ENCODE measurements at places on chromosomes 1 and 21. TPM values are rescaled to one million over a fixed set of nuclear protein-coding genes. Genes with fewer than 3 reads are reported as not detected.

DNA sequence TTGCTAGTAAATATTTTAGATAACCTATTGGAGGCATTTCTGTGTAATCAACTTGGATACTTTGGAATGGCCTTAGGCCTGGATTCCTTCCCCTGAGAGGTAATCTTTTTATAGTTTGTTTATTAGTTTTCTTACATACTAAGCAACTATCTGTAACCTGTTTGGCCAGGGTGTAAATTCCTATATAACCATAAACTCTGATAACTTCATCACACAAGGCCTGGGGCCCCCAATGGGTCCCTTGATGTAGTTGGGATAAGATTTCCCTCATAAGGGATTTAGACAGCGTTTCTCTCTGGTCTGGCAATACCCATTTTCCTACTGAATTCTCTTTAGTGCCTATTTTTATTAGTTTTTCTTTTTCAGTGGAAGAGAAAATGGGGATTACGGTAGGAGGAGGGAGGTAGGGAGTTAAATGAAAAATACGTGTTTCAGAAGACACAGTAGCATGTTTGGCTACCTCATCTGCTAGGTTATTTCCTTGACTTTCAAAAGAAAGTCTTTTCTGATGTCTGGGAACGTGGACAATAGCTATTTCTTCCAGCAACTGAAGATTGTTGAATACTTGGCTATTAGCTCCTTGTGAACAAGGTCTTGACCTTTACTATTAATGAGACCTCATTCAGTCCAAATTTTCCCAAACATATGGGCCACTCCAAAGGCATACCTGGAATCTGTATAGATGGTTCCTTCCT lies 7.4 kb upstream of the AADACL3 start:
- peaks cover 6% of the 10 kb centered on the region for H3K4me1 ChIP-seq
- no peak overlapping the region for H3K27ac ChIP-seq
- no peak overlapping the region for H3K4me3 ChIP-seq
- DNase-seq = no peak
- H3K36me3 ChIP-seq = no peaks in the 10 kb centered on the region

- no peaks in the 10 kb centered on the region for H3K36me3 ChIP-seq
- peak; percentile 67 for DNase-seq
- peaks cover 27% of the 10 kb centered on the region for H3K4me1 ChIP-seq
- H3K27ac ChIP-seq = peak overlapping the region; percentile 28
- H3K27me3 ChIP-seq = no peaks in the 10 kb centered on the region
These were observed 148.0 kb downstream of the GALNT2 start for GRCh38 chr1:230215031-230215430.

DNA sequence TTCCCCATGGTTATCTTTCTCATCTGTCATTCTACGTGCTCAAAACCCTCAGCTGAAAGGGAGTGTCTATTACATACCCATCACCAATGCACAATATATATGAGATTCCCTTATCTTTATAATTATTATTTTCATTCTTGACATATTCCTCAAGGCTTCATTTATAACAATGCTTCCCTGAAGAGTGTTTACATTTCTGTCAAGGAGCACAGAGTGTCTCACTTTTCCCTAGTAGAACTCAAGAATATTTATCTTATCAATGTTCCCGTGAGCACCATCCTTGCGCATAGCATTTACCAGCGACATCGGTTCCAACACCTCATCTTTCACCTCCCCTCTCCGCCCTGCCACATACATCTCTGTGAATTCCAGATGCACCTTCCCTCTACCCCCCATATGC lies 250.6 kb downstream of the PLA2G4A start:
- H3K36me3 ChIP-seq = no peaks in the 10 kb centered on the region
- no peaks in the 10 kb centered on the region for H3K27me3 ChIP-seq
- DNase-seq = no peak
- no peak overlapping the region for H3K4me3 ChIP-seq
- H3K4me1 ChIP-seq = no peaks in the 10 kb centered on the region

DNA sequence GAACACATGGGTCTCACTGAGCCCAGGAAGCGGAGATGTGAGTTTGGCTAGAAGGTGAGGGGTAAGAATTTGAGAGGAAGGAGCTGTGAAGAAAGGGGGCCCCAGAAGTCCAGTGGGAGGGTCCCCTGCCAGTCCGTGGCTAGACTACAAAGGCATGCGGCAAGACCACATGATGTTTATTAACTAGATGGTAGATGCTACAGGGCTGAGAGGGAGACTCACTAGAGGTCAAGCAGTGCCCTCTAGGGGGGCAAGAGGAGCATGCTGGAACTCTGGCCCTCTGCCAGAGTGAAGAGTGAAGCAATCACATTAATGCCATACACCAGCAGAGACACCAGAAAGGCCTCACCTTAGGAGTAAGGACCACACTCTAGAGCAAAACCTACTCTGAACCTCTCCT lies 12.2 kb downstream of the KIAA0319L start:
- DNase-seq = peak; percentile 60
- no peaks in the 10 kb centered on the region for H3K27me3 ChIP-seq
- no peak overlapping the region for H3K27ac ChIP-seq

GRCh38 chr21:17671733-17672132 lies 59.0 kb upstream of the BTG3 start:
- no peak overlapping the region for H3K4me3 ChIP-seq
- no peaks in the 10 kb centered on the region for H3K27me3 ChIP-seq
- H3K27ac ChIP-seq = no peak overlapping the region

DNA sequence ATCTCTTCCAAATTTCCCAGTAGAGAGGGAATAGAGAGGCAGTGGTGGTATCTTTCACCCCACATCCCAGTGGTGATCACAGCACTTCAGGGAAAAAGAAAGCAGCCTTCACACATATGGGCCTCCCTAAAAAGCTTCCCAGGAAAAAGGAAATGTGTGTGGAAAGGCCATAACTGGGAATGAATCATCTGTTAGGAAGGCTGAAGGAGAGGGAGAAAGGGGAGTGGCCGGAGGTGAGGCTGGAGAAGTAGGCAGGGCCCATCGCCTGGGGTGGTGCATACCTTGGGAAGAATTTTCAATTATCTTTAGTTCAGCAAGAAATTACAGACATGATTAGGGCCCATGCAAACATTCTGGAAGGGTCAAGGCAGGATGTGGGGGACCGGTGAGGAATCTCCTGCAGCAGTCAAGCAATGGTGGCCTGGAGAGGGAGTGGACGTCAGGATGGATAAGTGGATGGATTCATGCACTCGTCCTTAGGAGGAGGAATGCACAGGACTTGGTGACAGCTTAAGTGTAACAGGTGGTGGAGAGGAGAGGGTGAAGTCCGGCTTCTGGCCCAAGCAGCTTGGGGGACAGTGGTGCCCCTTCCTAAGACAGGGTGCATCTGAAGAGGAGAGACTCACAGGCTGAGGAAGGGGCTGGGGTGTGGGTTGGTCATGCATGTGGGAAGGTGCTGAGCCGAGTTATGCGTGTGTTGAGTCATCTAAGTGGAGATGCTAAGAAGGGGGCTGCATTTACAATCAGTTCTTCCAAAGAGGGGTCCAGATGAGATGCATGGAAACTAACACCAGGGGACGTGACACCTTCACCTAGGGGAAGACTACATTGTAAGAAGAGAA lies 17.9 kb downstream of the HIVEP3 start:
- no peaks in the 10 kb centered on the region for H3K27me3 ChIP-seq
- DNase-seq = no peak
- H3K4me1 ChIP-seq = no peaks in the 10 kb centered on the region
- no peaks in the 10 kb centered on the region for H3K36me3 ChIP-seq
- no peak overlapping the region for H3K4me3 ChIP-seq

- H3K4me1 ChIP-seq = peaks cover 18% of the 10 kb centered on the region
- H3K27ac ChIP-seq = no peak overlapping the region
These were observed 26.5 kb upstream of the KHDRBS1 start for GRCh38 chr1:31987135-31987619.

GRCh38 chr1:240854367-240854766 lies 242.4 kb upstream of the GREM2 start:
- no peak for DNase-seq
- no peaks in the 10 kb centered on the region for H3K27me3 ChIP-seq
- H3K36me3 ChIP-seq = no peaks in the 10 kb centered on the region

DNA sequence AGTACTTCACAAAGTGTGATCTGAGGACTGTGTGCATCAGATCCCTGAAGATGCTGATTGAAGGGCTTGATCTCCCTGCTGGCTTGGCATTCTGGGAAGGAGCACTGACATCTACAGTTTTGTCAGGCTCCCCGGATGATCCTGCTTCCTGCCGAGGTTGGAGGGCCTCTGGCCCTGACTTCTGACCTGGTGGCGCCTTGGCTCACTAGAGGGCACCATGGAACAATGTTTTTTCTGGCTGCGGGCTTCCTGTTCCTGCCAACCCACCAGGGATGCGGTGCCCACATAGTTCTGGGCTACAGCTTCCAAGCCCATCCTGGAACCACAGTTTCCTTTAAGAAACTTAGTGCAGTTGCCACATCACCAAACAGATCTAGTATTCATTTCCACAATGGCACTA lies 38.8 kb upstream of the RASAL2 start:
- DNase-seq = no peak
- no peaks in the 10 kb centered on the region for H3K27me3 ChIP-seq
- H3K4me3 ChIP-seq = no peak overlapping the region
- no peak overlapping the region for H3K27ac ChIP-seq
- peaks cover 47% of the 10 kb centered on the region for H3K4me1 ChIP-seq

DNA sequence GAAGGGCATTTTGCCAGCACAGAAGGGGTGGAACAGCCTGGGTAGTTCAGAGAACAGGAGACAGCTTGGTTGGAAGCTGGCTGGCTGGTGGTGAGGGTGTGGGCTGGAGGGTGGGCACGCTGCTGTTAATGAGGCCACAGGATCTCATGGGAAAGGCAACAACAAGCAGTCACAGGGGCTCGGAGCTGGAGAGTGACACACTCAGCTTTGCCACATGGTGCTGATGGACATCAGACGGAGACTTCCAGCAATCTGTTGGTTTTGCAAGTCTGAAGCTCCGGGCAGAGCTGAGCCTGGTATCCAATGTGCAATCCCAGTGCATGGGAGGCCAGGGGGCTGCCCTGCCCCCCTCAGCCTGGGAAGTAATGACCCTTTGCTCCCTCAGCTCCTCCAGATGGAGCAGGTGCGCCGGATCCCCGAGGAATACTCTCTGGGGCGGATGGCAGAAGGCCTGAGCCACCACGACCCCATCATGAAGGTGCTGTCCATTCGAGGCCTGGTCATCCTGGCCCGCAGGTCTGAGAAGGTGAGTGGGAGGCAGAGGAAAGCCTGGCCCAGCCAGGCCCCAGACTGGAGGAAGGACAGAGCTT lies 15.6 kb upstream of the TTC4 start:
- H3K4me3 ChIP-seq = no peak overlapping the region
- H3K36me3 ChIP-seq = no peaks in the 10 kb centered on the region
- DNase-seq = no peak
- H3K27me3 ChIP-seq = peaks cover 4% of the 10 kb centered on the region

DNA sequence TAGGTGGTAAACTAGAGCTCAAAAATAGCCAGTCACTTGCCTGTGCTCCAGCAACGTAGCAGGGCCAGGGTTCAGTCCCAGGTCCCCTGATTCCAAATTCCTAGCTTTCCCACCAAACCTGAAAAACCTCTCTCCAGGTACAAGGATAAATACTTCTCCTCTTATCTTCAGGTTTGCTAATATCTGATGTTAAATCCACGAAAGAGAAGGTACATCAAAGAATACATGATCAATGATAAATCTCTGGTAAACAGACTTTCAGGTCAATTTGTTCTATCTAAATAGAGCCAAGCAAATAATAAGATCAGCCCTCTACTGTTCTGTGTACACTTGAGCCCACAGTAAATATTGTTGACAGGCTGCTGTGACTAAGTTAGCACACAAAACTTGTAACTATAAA lies 52.1 kb upstream of the AKT3 start:
- no peak overlapping the region for H3K4me3 ChIP-seq
- H3K27ac ChIP-seq = no peak overlapping the region
- peaks cover 7% of the 10 kb centered on the region for H3K27me3 ChIP-seq
- no peak for DNase-seq
- H3K4me1 ChIP-seq = no peaks in the 10 kb centered on the region

DNA sequence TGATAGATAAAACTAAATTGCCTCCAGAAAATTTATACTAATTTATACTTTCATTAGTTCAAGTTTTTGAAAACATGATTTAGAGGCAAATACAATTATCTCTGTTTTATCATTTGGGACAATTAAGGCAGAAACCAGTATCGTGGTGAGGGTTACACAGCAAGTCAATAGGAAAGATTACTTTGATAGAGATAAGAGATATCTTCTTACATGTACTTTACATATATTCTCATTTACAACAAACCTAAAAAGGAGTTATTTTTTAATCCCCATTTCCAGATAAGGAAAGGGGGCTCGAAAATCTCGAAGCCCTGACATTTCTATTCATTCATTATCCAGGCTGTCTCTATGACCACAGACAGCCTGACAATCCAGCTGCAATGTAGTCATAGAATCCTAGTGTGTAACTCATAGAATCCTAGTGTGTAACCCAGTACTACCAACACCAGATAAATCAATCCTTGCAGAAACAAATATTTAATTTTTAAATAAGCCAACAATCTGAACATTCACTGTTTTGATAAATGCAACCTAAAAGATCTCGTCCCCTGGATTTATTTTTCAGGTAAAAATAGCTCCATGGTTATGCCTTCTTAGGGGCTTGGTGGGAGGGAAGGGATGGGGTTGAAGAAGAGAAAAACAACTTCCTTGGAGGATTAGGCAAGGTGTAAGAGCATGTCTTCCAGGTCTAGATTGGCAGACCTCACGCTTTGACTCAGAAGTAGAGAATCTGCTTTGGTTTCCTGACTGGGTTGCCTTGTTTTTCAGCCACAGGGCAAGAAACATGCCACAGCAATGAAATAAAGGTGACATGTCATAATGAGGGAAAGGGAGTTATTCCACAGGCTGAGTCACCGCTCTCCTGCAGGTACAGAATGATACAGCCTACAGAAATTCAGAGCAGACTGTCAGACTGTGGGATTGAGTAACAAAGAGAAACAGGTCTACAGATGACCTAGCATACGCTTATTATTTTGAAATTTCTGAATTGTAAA lies 45.6 kb downstream of the IRF2BP2 start:
- no peaks in the 10 kb centered on the region for H3K36me3 ChIP-seq
- no peak overlapping the region for H3K4me3 ChIP-seq
- H3K27ac ChIP-seq = no peak overlapping the region
- H3K27me3 ChIP-seq = no peaks in the 10 kb centered on the region

DNA sequence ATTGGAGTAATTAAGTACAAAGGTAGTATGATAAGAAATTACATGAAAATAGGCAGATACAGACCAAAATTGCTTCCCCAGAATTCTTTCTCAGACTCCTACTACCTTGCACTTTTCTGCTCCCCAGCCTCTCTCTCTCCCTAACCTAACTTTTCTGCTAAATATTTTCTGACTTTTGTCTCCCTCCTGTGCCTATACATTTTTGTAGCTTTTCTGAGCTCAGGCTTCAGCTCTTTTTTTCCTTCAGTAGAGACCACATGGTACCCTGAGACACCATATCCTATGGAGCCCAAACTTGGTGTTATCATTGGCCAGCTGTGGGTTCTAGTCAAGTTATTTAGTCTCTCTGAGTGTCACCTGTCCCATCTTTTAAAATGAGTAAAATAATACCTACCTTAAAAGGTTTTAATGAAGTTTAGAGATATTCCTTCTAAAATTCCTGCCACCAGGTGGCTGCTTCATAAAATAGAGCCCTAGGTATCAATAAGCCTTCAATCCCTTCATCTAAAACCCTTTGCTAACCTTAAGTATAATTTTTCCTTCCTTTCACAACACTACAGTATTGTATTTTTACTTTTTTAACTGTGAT lies 237.6 kb upstream of the DUSP10 start:
- H3K4me3 ChIP-seq = no peak overlapping the region
- DNase-seq = no peak
- no peaks in the 10 kb centered on the region for H3K36me3 ChIP-seq
- H3K4me1 ChIP-seq = no peaks in the 10 kb centered on the region
- H3K27me3 ChIP-seq = no peaks in the 10 kb centered on the region
- H3K27ac ChIP-seq = no peak overlapping the region

The ARHGEF10L gene
- total RNA-seq = 3.3 TPM

The BEST4 gene
- not detected for total RNA-seq

The NECTIN4 gene
- total RNA-seq = not detected

The FCRL5 gene
- not detected for total RNA-seq

The ANKRD34A gene
- 2.2 TPM for total RNA-seq
